RPMI8226 (cell line): ENCODE measurements at places on chromosomes 16 and 17.
A peak's percentile ranks its signal among the peaks of the same experiment; 100 is the strongest.

DNA sequence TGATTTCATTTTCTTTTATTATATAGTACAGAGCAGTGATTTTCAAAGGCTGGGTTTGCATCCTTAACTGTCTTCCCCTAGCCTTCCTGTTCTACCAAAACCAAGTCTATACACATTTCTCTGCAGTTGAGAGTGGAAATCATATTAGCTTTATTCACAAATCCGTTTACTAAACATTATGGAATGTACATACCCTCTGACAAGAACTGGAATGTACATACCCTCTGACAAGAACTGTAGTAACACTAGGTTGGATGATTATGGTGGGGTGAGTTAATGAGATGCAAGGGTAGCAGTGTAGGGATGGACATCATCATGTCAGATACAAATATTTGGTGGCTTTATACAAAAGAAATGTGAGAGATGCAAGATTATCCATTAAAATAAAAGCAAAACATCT, 154.8 kb downstream of the CYB561 start:
- no peak for DNase-seq

GRCh38 chr16:8474587-8474986, 115.7 kb downstream of the TMEM114 start:
- DNase-seq: no peak

DNA sequence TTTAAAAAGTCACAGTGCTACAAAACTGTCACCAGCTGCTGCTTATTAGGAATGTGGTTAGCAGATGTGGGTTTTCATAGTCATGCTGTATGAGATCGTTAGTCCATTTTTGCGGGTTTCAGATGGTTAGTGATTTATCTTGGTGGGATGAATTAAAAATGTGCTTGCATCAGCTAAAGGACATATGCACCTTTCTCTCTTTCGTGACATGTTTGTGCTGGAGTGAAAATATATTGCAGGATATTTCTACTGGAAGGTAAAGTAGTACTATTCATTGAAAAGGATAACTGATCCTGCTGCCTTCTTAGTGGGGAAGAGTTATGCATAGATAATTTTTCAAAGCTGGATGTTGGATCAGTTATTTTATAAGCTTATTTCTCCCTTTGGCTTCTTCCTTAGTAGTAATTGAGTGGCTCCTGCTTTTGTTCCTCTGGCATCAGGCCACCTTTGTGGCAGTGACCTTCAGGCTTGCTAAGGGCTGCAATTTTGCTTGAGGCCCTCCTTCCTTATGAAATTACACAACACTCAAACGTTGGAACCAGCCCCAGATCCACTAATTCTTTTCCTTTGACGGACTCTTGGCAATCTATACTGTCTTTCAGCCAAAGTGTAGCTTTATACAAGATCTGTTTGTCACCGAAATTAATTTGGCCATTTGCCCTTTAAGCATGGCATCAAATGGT, 7.5 kb upstream of the SNTB2 start:
- peak; percentile 88 for DNase-seq

GRCh38 chr16:72112906-72113615, 19.4 kb downstream of the DHX38 start:
- no peak for DNase-seq

DNA sequence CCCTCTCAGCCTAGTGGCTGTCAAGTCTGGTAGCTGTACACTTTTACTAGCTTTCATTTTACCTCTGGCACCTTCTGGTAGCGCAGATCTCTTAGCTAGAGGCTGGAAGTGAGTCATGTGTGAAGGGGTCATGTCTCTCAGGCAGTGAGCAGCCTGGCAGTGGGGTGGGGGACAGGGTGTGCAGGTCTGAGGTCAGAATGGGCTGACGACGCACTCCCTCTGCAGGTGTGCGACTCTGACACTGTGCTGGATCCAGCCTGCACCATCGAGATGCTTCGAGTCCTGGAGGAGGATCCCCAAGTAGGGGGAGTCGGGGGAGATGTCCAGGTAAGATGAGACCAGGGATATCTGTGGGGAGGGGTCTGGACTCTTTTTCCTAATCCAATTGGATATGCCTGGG, 7.8 kb downstream of the HAS3 start:
- no peak for DNase-seq
